Breast epithelium (tissue), 4 donors: ENCODE measurements at places on chromosomes 3 and 15.

DNA sequence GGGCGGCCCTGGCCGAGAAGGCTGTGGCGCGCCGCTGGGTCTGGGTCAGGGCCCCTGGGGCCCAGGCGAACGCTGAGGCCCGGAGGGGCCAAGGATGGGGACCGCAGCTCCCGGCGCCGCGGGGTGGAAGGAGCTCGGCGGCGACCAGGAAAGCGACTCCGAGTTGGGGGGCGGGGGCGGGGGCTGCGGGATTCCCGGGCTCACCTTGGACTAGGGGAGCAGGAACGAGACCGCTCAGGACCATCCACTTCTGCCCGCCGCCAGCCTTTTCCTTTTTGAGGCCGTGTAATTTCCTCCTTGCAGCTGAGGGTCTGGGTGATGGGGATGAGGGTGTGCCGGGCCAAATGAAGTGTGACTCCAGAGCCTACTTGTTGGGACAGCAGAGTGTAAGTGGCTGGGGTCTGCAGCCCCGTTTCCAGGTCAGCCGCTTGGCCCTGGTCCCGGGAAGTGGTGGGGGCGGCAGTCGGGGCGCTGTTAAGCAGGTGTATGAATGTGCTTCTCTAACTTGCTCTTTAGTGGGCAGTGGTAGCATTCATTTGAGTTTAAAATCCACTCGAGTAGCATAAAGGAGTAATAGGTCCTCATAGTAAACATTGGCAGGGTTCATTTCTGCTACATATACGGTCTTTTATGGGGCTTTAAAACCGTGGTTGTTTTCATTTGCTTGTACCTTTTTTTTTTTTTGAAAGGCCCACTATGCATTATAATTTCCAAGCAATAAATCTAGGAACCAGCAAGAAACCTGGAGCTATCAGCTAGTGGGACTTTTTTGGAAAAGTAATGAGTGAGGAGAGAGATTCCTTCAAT lies 717 bp downstream of the PXK start:
- peak; percentile 23 for DNase-seq

DNA sequence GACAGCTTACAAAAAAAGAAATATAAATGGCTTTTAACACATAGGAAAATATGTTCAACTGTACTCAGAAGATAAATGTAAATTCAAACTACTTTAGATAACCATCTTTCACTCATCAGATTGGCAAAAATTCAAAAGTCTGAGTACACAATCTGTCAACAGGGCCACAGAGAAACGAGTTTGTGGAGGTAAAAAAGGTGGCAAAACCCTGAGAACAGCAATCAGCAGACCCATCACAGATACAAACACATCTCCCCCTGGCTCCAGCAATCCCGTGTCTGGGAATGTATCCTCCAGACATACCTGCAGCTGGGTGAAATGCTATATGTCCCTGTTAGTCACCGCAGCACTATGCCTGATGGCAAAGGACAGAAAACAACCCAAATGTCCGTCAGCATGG lies 149.5 kb downstream of the OSBPL10 start:
- no peak for DNase-seq

- DNase-seq, result no peak
Measured at GRCh38 chr3:172194702-172195406, 155.5 kb downstream of the FNDC3B start.

DNA sequence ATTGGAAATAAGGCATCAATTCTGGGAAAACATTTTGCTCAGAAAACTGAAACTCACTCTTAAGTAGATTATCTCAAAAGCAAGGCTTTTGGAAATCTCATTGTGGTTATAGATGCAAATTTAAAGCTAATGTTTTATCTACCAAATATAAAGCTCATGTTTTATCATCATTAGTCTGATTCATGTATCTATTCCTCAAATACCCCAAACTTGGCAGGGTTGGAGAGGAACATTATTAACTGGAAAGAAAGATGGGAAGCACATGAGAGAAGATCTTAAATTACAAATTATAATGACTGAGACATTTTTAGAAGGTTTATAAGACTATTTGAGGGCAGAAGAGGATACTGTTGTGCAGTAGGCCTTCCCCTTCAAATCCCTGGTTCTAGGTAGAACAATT lies 137.3 kb upstream of the TGFBR2 start:
- DNase-seq, result no peak

- DNase-seq, result no peak
Measured at GRCh38 chr3:128149650-128150049, 3.6 kb upstream of the EEFSEC start.

DNA sequence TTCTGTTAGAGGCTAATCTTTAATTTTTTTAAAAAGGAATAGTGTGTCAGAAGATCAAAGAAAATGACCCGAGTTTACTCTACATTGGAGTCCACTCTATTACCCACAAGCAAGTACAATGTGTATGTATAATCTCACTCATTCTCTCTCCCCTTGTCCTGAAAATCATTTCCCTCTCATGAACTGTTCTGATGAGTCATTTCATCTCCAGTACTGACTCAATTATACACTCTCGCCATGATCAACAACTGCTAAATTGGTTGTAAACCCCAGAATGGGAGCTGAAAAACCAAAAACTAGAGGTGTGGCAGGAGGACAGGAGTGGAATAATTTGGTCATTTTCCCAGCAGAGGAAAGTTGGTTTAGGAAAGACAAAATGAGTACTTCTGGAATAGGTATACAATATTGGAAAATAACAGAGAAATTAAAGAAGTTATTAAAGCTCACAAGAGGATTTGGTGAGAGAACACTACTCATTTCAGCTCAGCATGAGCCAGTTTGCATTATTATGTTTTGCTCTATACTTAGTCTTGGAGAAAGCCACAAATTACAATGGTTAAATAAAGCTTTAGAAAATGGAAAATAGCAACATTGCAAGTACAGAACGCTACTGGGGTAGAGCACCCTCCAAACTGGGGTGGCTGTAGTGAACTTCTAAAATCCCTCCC lies 144.3 kb upstream of the PFN2 start:
- no peak for DNase-seq

- DNase-seq, result no peak
Measured at GRCh38 chr3:77526573-77527113, 486.7 kb downstream of the ROBO2 start.
